ENCODE measurements at places on chromosomes 2 and 18.
A peak's percentile ranks its signal among the peaks of the same experiment; 100 is the strongest.

GRCh38 chr2:72981536-72981935 is 64.2 kb downstream of the EMX1 start:
- DNase-seq = no peak

DNA sequence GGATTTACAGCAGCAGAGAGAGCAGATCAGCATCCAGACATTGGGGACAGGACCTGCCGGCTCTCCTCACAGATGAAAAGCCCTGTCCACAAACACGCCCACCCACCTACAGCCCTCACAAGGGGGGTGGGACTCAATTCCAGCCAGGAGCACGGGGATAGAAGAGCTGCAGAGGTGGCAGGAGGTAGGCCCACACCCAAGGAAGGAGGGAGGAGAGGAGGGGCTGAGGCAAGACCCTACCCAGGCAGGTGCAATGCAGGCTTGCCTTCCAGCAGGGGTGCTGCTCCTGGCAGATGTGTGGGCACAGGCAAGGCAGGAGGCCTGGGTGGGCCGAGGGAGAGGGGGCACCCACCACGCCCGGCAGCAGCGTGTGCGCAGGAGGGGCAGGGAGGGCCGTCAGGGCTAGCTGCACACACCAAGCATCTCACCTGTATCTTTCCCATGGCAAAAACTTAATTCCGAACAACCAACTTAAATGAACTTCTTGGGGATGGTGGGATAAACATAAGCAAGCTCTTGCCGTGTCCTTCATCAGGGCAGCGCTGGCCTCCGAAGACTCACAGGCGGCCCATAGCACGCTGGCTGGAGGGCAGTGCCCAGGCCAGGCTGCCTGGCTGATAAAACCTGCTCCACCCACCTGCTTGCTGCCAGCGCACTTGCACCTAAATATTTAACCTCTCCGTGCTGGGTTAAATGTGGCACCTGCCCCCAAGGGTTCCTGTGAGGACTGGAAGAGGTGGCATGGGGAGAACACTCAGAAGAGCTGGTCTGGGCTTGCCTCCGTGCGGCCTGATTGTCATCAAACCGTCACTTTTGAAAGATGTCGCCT is 219.5 kb downstream of the HDAC4 start:
- no peak for DNase-seq

DNA sequence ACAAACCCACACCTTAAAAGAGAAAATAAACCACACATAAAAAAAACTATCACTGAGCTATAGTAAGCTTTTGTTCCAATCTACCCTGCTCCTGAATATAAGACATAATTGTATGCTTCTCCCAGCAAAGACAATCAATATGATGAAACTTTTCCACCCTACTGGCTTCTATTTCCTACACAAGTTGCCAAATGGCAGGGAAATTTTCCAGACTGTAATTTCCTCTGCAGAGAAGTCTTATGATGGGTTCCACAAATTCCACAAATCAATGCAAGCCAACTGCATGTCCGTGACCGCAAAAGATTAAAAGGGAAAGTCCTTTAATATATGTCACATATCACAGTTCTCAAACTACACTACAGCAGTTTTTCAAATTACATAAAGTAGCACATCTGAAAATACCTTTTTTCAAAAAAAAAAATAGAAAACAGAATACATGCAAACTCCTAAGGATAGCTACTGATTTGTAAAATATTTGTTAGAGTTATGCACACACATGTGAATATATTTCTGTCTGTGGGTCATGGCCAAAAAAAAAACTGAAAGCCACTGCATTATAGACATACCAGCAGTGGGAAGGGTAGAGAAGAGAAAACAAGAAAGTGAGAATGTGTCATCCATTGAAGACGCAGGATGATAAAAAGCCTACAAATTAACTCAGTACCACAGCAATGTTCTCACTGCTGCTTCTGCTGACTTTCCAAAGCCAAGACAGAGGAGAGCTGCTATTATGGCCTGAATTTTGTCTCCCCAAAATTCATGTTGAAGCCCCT is 61.4 kb downstream of the RPL31 start:
- DNase-seq = peak; percentile 90

DNA sequence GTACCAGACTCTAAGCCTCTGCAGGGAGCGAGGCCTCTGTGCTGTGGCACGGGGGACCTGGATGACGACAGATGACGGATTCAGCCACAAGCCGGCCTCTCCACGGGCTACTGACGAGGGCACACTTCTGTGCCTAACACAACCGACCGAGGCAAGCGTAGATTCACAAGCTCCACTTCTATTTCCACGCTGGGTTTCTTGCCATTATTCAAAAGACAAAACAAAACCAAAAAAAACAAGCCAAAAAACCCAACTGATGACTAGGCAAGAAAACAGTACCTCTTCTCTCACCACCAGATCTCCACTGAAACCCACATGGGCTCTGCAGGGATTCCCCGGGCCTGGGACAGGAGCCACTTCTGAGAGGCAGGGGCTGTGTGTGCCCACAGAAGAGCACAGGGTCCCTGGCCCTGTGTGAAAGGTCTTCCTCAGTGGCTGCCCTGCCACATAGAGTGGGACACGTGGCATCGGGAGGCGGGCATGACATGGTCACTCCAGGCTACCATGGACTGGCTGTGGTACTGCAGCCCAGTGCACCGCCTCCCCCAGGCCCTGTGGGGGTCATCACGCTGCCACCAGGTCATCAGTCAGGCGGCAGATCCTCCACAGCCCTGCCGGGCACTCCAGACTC is 254.7 kb downstream of the HDAC4 start:
- DNase-seq = no peak

GRCh38 chr18:44149706-44150105 is 531.0 kb upstream of the SETBP1 start:
- DNase-seq = peak; percentile 68

- DNase-seq = no peak
These were observed 309.5 kb upstream of the HS6ST1 start for GRCh38 chr2:128628206-128628605.

GRCh38 chr2:120992791-120993555 is 257.3 kb downstream of the GLI2 start:
- DNase-seq = no peak
